ENCODE measurements at places on chromosomes 3 and 15. TPM values are rescaled to one million over a fixed set of nuclear protein-coding genes. Genes with fewer than 3 reads are reported as not detected.

Gene GMNC
- not detected for total RNA-seq

GRCh38 chr3:65376426-65376825 lies 662.3 kb downstream of the MAGI1 start:
- DNase-seq: no peak

DNA sequence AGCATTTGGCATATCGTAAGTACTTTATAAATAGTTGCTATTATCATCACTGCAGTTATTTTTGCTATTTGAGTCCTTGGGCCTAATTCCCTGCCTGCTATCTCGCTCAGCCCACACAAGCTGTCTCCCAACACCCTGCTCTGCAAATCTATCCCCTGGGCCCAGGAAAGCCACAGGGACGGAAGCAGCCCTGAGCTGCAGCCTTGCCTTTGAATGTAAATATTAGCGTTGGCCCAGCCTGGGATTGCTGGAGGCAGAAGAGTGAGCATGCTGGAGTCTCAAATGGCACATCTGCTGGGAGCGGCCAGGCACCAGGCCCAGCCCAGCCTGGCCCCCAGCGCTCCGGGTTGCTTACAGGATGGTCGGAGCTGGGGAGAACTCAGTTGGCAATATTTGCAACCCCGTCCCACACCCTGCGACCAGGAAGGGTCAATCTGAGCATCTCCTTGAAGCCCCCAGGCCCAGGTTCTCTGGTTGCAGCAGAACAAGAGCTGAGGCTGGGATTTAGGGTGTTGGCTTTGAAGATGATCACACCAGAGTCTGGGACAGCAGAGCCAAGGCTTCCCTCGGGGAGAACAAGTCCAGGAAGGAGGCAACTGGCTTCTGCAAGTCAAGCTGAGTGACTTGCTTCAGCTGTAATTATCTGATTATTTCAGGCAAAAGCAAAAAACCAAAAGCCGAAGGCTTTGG lies 529.6 kb downstream of the SHQ1 start:
- DNase-seq: no peak

Gene ARPP19
- total RNA-seq: 172 TPM

DNA sequence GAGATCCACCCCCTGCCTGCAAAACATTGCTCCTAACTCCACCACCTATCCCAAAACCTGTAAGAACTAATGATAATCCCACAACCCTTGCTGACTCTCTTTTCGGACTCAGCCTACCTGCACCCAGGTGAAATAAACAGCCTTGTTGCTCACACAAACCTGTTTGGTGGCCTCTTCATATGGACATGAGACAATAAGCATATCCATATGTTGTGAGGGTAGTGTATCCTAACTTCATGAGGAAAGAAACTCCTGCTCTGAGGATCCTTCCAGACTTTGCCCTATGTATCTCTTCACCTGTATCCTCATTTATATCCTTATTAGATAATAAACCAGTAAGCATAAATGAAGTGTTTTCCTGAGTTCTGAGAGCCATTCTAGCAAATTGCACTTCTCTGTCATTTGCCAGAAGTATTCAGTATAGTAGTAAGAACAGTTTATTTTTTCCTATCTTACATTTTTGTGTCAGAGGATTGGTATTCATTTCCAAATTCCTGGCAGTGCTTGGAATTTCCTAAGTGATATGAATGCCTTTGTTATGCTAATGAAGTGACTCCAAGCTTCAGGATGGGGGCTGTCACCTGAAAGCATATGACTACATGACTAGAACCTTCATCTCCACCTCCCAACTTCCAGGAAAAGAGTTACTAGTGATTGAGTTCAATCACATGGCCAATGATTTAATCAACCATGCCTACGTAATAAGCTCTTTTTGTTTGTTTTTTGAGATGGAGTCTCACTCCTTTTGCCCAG lies 30.2 kb downstream of the TTBK2 start:
- DNase-seq: no peak

DNA sequence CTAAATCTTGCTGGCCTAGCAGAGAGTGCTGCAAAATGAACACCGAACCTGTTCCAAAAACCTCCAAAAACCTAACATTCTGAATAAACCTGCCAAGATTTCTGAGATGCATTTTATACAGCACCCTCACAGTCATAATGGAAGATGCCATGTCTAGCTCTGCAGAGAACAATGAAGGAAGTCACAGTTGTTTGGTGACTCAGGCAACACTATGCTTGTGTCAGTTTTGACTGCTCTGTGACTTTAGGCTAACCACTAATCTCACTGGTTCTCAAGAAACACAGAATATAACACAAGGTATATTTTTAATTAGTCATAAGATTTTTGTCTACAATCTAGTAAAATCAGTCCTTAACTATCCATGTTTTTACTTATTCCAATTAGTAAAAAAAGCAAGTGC lies 606.6 kb downstream of the TBL1XR1 start:
- no peak for DNase-seq

DNA sequence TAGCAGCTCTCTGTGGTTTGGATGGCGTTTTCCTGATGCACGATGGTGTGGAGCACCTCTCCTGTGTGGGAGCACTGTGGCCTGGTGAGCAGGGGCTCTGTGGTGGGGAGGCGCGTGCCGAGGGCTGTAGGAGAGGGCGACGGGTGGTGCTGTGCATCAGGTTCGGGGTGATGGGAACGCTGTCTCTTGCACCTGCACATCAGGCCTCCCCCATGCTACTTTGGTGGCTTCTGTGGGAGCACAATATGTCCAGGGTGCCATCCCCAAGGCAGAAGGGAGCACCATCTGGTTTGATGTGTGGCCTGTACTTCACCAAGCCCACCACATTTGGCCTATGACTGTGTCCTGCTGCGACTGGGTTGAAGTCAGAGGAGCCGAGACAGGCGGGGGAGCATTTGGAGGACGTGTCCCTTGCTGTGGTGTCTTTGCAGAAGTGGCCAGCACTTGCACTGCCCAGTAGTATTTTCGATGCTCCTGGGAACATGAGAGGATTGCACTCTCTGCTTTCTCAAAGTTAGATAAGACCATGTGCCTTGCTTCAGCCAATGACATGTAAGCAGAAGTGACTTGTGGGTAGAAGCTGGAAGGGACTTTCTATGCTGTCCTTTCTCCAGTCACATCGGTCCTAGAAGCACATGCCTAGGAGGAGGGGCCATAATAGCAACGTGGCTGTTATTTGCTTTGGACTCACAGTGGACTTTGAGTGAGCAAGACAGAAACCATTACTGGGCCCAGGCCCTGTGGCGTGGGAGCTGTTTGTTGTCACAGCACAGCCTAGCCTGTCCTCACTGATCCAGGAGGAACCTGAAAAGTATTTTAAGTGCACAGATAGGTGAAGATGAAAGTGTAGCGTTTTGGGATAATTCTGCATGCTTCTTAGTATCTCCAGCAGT lies 72.1 kb downstream of the APBA2 start:
- no peak for DNase-seq

Gene HIGD2B
- 0.31 TPM for total RNA-seq
